ENCODE measurements at places on chromosomes 7 and 10.
A peak's percentile ranks its signal among the peaks of the same experiment; 100 is the strongest.

DNA sequence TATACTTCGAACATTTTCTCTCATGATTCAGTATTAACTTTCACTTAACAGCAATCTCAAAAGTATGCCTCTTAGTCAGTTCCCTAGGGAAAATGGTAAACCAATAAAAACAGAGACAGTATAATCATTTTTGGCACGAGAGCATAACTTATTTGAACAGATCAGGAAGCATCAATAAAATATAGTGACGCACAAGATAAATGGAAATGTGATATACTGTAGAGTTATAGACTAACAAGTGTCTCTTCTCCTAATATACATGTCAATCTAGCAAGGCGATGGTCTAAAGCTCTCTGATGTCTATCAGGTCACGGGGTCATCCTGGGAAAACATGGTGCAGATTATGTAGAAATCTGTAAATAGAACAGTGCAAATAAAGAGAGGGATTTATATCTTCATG lies 131.6 kb downstream of the HGF start:
- DNase-seq: peak; percentile 84

DNA sequence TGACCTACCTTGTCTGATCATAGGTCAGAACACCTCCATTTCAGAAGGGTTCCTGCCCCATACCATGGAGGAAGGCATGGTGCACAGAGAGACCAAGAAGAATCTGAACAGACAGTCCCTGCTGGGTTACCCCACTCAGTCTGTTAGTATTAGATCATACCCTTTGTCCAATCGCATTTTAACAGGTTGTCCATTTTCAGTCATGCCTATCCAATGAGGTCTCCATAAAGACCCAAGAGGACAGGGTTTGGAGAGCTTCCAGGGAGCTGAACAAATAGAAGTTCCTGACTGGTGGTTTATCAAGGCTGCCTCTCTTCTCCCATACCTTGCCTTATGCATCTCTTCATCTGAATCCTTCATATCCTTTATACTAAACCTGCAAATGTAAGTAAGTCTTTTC lies 21.2 kb upstream of the SLC16A12 start:
- DNase-seq: no peak

- no peak for DNase-seq
Observed at GRCh38 chr10:31580646-31581045, 261.6 kb downstream of the ZEB1 start.

DNA sequence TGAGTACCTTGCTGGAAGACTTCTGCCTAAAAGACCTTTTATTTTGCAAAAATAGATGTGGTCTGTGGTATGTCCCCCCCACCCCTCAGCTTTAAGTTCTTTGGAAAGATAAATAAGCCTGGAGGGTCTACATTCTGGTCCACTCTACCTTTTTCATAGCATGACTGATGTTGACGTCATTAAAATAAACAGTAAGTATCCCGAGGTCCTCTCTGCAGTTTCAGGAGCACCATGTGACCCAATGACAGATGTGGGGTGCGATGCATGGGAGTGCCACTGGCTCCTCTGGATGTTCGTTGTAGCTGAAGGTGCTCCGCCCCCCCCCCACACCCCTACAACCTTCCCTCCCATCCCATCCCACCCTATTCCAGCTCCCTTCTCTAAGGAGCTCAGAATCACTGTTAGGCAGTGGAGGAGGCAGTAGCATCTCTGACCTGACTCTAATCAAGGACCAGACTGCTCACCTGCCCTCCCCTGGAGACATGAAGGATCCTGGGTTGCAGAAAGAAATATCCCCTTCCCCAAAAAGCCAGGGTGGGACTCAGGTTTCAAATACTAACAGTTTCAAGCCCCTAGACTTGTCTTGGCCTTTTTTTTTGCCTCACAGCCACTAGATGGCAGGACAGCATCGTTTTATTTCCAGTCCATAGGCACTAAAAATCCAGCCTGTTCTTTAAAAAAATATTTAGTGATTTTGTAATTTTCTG lies 25.1 kb downstream of the CASP7 start:
- peak; percentile 4 for DNase-seq

DNA sequence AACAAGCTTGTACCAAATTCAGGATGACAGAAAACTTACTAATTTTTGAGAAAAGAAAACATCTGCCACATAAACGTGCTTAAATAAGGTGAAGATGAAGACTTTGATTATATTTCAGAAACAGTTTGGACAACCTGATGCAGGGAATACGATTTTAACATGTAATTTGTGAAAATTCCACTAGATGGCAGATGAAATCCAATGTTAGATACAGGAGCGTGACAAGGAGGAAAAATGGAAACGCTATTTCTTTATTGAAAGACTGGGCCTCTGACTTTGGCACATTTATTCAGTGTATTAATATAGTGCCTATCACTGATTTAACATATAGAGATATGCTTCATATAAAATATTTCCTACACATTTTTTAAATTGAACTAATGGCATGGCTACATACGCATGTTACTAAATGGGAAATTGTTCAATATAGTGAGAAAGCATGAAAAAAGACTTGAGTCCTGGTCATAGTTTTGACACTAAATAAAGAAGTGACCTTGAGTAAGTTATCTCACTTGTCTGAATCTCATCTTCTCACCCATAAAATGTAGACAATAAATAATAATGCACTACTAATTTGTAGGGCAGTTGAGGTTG lies 60.7 kb downstream of the CD36 start:
- peak; percentile 35 for DNase-seq

DNA sequence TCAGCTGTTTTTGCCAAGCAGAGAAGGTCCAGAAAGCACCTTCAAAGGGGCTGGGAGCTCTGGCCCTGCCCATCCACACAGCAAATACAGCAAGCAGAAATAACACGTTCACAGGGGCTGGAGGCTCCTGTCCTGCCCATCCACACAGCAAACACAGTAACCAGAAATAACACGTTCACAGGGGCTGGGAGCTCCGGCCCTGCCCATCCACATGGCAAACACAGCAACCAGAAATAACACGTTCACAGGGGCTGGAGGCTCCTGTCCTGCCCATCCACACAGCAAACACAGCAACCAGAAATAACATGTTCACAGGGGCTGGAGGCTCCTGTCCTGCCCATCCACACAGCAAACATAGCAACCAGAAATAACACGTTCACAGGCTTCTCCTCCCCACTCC lies 558.1 kb downstream of the PTPRN2 start:
- DNase-seq: no peak

DNA sequence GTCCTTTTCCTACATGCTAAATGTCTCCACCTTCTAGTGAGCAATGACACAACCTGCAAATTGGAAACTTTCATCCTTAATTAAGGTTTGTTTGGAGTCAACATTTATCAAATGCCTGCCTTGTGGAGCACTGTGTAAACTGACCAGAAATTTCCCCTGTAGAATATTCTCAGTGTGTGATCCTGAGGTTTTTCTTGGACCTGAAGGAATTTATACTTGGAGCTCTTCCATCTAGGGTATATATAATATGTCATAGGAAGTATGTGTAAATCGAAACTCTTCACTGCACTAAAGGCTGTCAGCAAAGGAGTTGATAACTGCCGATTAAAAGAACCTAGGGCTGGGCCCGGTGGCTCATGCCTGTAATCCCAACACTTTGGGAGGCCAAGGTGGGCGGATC lies 152.4 kb downstream of the NSUN6 start:
- no peak for DNase-seq

GRCh38 chr7:134262322-134262721 lies 54.4 kb downstream of the SLC35B4 start:
- DNase-seq: no peak

GRCh38 chr7:125256446-125256845 lies 326.8 kb upstream of the POT1 start:
- no peak for DNase-seq

DNA sequence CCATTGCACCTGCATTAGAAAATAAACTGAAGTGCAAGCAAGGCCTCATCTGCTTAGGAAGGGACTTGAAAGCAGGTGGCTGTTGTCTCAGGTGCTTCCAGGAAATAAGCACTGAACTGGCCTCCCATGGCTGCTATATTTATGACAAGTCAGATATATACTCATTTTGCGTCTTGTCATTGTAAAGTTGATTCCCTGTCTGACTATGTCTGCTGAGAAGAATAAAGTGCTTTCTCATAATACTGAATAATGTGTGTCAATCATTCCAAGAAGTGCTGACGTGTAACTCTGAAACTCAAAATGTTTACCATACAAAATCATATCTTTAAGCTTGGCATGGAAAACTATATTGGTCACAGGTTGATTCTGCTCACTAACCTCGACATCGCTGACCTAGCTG lies 44.9 kb upstream of the SVOPL start:
- DNase-seq: no peak

DNA sequence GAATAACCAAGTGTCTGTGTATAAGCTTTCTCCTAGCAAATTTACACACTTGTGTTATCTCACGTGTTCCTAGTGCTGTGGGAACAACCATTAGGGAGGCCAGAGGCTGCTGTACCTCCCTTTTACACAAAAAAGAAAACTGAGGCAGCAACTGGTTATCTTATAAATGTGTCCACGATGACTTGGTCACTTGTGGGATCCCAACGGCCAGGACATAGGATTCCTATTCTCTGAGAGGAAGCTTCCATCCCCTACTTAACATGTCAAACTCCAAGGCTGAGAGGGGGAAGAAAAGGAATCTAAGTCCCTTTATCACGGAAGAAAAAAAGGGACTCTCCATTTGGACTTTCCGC lies 484 bp downstream of the ZNF438 start:
- no peak for DNase-seq

- DNase-seq: no peak
Observed at GRCh38 chr10:131252567-131253276, 58.8 kb downstream of the TCERG1L start.

DNA sequence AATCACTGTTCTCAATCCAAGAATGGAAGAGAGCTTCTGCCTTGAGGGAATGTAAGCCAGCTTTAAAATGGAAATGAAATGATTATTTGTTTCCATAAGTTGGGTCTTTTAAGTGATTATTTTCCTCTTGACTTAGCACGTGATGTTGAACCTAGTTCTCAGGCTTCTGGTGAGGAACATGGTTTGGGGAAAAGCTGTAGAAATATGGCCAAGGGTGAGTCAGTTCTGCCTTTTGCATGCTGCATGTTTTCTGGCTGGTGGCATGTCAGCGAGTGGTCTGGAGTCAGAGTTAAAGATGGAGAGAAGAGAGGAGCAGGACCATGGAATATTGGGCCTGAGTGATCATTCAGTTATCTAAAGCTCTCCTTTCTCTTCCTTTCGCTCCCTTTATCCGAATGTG lies 54.0 kb downstream of the DNAH11 start:
- no peak for DNase-seq

- DNase-seq: no peak
Observed at GRCh38 chr7:66523409-66523808, 105.3 kb upstream of the KCTD7 start.

DNA sequence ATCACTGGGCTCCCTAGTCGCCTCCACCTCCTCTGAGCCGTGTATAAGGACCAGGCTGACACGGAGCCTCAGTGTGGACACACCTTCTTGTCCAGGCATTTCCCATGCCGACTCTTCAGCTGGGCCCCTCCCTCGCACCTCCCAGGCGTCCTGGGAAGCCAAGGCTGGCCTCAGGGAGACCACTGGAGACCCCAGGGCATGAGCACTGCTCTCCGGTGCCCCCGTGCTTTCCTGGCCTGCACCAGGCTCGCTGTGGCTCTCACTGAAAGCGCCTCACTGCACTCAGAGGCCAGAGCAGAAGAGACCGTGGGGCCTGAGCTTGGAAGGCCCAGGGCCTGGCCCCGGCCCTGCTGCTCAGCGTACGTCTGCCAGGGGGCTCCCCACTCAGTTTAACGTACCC lies 31.4 kb downstream of the LRRC27 start:
- DNase-seq: no peak

- no peak for DNase-seq
Observed at GRCh38 chr7:116227678-116228239, 17.4 kb downstream of the TES start.
